ENCODE measurements at places on chromosomes 7 and 10. TPM values are rescaled to one million over a fixed set of nuclear protein-coding genes. Genes with fewer than 3 reads are reported as not detected.
A peak's percentile ranks its signal among the peaks of the same experiment; 100 is the strongest.

DNA sequence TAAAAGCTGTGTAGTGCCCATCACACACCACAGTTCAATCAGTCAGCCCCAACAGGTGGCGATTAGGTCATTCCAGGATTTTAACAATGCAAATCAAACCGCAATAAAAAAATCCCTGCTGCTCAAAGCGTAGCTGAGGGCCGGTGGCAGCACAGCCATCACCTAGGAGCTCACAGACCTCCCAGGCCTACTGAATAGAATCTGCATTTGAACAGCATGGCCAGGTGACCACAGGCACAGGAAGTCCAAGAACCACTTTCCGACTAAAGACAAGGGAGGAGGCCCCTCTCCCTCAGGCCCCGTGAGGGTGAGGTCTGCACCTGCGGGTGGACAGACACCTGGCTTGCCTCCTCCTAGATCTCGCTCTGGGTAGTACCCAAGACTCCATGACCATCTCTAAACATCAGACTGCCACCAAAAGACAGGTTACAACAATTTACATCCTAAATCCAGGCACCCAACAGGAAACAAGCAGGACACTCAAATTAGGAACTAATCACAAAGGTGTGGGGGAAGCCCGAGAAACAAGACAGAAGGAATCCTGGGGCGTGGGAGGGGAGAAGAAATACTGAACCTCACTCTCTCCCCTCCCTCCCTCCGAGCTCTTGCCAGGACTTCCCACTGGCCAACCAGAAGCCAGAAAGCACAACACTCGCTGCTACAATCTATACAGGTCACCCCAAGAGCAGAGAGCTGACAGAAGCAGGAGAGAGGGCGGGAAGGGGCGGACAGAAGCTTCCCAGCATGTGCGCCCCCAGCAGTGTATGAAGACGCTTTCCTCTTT lies 19.2 kb downstream of the GNA12 start:
- DNase-seq: peak; percentile 64

Gene PNLIPRP3
- total RNA-seq: 0.06 TPM

DNA sequence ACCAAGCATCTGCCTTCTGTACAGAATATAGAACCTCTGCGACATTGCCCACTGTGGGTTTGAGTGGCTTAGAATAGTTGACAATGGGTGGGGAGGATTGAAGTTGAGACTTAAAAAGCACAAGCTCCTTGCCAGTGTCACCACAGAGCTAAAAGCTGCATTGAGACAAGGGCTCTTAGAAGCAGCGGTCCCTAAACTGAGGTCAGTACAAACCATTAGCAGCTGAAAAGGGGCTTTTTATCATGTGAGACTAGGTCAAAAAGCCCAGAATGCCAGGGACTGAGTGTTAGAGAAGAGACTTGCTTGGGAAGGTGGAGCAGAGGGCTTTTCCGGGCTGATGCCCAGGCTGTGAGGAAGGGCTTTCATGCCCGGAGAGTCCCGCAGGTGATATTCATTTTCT lies 91.3 kb downstream of the POU6F2 start:
- DNase-seq: no peak

DNA sequence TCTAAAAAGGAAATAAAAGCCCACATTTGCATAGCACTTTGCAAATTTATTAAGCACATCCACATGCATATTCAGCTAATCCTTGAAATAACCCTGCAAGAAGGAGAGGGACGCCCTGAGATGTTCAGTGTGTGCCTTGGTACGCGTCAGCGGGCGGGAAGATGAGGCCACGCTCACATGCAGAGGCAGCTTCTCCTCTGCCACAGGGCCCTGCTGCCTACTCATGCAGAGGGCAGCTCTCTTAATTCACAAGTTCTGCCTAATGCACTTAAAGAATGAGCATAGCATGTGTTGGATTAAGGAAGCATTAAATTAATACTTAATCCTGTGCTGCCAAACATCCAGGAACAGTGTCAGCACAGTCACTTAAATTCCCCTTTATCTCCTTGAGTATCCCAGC lies 132.3 kb downstream of the HECW1 start:
- DNase-seq: no peak

Gene LRRC4
- total RNA-seq: 0.38 TPM

- no peak for DNase-seq
These were observed 14.0 kb upstream of the ARPC1A start for GRCh38 chr7:99311702-99312101.

Gene C10orf90
- total RNA-seq: 1.0 TPM

- no peak for DNase-seq
These were observed 71.3 kb upstream of the ARMC3 start for GRCh38 chr10:22856444-22857074.

- no peak for DNase-seq
These were observed 21.2 kb upstream of the PWWP2B start for GRCh38 chr10:132375795-132376297.

Gene TUBAL3
- total RNA-seq: not detected

DNA sequence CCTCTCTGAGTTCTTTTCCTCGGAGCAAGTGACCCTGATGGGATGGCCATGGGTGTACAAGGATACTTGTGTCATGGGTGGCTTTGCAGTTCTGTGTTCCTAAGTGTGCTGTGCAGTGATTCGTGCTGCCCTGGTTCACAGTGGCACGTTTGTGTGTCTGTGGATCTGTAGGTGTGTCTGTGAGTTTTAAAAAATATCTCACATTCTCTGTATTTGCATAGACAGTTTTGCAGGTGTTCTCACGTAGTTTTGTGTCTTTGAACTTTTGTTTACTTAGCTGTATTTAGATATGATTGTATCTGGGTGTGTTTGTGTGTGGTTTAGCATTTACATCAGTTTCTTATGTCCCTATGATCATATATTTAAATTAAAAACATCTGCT lies 3.7 kb downstream of the ZNF775 start:
- DNase-seq: no peak

- no peak for DNase-seq
These were observed 462 bp downstream of the KIAA1549 start for GRCh38 chr7:138980563-138981291.

- DNase-seq: no peak
These were observed 190.3 kb upstream of the GRM3 start for GRCh38 chr7:86453454-86453853.

Gene ADAM12
- total RNA-seq: 16.6 TPM

GRCh38 chr7:11191574-11192220 lies 218.0 kb downstream of the PHF14 start:
- DNase-seq: no peak

DNA sequence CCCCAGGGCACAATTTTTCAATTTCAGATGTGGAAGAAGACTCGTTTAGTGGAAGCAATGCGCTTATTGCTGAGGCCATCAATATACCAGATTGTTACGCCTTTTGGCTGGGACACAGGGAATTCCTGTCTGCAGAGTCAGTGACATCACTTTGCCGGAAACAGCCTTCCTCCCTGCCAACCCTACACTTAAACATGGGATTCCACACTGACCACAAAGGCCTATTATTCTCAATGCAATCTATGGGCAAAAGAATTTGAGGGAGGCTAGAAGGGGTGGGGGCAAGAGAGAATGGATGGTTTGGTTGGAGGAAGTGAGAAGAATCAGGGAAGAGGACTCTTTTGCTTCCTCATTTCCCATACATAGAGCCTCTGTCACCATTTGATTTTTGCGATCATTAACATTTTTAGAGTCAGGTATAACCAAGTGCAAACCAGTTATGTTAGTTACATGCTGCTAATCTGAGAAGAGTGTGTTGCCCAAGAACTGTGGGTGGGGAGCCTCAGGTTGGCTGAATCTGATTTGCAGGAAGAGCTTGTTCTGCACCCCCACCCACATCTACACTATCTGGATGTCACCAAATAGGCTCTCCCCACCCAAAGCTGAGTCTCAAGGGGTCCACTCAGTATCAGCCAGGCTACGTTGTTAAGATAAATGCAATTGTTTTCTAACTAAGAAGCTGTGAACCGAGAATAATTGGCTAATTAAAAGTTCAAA lies 58.2 kb downstream of the ENTPD1 start:
- DNase-seq: peak; percentile 30

Gene TRPV6
- not detected for total RNA-seq

DNA sequence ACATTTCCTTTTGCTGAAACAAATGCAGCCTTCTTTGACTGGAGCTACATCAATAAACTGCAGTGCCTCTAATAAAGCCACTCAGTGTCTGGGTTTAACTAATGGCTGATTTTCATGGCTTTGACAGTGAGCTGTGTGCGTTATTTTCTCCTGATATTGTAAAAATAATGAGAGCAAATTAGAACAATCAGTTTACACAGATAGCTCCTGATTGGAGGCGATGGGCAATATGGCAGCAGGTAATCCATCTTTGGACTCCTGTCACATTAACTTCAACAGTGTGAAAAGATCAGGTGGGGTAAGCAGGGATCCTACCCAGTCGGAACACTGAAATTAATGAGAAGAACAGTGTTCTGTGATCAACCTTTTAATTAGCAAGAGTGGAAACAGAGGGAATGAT lies 100.7 kb downstream of the POLL start:
- DNase-seq: no peak

- no peak for DNase-seq
These were observed 476.8 kb upstream of the ADARB2 start for GRCh38 chr10:2214092-2214491.

DNA sequence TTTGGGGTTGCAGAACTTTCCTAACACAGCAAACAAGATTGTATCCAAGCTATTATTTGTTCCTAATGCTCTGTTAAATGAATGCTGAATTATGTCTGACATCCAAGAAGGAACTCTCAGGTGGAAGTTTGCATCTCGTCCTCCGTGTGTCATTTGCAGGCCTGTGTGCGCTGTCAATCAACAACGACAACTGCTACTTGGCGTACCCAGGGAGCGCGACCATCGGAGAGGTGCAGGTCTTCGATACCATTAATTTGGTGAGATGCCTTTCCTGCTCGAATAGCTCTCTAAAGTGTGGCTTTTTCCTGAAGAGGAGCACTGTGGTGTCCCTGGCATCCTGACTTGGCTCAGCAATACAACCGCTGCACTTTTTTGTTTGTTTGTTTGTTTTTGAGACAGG lies 26.9 kb downstream of the WIPI2 start:
- DNase-seq: no peak

- no peak for DNase-seq
These were observed 205.9 kb downstream of the PTEN start for GRCh38 chr10:88069338-88069737.

- no peak for DNase-seq
These were observed 78.9 kb downstream of the CHRM2 start for GRCh38 chr7:136947347-136947746.

Gene PLEKHA1
- total RNA-seq: 10.1 TPM

GRCh38 chr7:99105756-99106155 lies 38.2 kb downstream of the SMURF1 start:
- no peak for DNase-seq

- DNase-seq: no peak
These were observed 141.6 kb downstream of the CAMK1D start for GRCh38 chr10:12490963-12491362.

Gene HYAL4
- not detected for total RNA-seq

DNA sequence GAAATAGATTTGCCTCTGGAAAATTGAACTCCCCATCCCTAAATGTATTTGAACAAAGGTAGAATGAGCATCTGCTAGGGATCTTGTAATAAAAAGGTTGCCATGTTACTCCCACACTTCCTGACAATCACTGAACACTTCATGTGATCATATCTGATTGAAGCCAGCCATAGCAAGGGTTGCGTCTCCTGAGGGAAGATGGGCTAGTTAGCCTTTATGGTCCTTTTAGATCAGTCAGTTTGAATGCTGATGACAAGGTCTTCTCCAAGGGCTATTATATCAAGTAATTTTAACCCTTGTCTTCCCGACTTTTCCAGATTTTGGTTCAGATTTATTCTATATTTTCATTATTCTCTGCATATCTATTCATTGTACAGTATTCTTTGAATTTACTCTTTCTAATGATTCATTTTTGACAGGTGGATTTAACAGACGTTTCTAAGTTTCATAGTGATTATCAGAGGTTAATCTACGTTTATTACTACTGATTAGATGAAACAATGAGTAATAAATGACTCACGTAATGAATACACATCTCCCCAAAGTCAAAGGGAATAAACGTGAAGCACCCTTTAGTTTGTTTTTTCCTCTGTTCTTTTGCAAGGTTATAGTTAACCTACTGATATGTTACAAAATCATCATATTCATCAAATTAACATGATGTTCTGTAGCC lies 28.1 kb downstream of the CSGALNACT2 start:
- no peak for DNase-seq

- no peak for DNase-seq
These were observed 36.8 kb downstream of the PCGF5 start for GRCh38 chr10:91257310-91257709.

DNA sequence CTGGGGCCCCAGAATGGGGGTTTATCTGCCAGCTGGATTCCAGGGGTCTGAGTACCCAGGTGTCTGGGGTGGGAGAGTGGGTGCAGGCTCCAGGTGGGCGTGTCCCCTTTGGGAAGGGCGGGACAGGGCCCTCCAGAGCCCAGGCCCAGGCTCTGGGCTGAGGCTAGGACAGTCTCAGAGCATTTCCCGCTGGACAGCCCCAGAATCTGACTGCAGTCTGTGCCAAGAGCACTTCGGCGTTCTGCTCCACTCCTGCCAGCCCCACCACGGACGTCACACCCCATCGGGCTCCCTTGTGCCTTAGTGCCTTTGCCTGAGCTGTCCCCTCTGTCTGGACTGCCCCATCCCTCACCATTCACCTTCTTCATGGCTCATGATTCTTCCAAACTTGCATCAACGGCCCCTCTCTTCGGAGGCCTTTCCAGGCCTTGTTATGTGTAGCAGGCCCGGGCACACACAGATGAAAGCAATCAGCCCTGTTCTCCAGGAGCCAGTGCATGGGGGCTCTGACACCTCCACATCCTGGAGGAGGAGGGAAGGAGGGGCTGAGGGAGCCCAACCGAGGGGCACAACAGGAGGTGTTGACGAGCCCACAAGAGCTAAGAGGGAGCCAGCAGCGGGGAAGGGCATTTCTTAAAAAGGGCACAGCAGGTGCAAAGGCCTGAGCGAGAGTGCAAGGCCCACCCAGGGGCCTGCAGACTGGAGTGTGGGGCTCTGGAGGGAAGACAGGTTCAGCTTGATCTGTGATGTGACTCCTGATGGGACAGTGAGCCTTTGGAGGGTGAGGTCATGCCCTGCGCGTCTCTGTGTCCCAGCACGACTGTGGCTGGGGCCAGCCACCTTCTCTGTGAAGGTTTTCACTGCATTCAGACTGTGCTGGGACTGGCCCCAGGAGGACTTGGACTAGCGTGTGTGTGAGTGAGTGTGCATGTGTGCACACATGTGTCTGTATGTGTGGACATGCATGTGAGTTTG lies 41.7 kb downstream of the GTF2IRD1 start:
- no peak for DNase-seq

- DNase-seq: peak; percentile 10
These were observed 1.1 kb upstream of the TARP start for GRCh38 chr7:38274486-38274885.

- DNase-seq: no peak
These were observed 109.4 kb downstream of the ARHGAP22 start for GRCh38 chr10:48495282-48496045.

Measured in LHCN-M2 (cell line).